ENCODE measurements at places on chromosomes 16 and 17. TPM values are rescaled to one million over a fixed set of nuclear protein-coding genes. Genes with fewer than 3 reads are reported as not detected.

DNA sequence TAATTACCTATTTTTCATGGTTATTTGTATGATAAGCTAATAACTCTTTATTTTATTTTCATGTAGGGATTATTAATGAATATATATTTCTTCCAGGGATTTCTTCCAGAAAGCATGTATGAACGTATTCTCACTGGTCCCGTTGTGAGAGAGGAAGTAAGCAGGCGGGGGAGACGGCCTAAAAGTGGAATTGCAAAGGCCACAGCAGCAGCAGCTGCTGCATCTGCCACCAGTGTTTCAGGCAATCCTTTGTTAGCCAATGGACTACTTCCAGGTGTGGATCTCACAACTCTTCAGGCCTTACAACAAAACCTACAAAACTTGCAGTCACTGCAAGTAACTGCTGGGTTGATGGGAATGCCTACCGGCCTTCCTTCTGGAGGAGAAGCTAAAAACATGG is 110.3 kb upstream of the RBL2 start:
- DNase-seq: no peak

GRCh38 chr17:43018932-43019331 is 3.3 kb downstream of the VAT1 start:
- no peak for DNase-seq

DNA sequence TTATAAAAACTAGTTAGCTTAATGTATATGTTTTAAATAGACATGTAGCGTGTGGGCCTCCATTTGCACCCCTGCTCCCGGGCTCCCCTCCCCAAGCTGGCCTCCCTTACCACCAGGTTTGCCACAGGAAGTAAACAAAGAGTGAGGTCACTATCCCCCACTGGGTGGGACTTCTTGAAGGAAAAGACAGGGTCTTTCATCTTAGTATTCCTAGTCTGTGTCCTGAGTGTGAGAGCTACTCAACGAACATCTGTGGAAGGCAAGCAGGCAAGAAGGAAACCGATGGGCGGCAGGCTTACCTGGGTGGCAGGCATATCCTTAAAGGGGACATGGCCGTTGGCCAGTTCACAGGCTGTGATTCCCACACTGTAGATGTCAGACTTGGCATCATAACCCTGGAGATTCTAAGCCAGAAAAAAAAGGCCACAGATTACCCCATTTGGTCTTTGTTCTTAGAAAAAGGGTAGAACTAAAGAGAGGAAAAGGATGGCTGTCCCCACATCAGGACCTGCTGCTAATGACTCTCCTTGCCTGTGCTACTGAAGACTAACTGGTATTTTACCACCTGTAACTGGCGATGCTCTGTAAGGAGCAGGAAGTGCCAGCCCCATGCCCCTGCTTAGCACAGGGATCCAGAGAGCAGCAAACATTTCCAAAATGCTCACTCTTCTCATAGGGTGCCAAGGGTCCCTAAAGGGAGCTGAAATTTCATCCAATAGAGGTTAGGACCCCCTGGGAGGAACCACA is 6.6 kb upstream of the LIMD2 start:
- no peak for DNase-seq

DNA sequence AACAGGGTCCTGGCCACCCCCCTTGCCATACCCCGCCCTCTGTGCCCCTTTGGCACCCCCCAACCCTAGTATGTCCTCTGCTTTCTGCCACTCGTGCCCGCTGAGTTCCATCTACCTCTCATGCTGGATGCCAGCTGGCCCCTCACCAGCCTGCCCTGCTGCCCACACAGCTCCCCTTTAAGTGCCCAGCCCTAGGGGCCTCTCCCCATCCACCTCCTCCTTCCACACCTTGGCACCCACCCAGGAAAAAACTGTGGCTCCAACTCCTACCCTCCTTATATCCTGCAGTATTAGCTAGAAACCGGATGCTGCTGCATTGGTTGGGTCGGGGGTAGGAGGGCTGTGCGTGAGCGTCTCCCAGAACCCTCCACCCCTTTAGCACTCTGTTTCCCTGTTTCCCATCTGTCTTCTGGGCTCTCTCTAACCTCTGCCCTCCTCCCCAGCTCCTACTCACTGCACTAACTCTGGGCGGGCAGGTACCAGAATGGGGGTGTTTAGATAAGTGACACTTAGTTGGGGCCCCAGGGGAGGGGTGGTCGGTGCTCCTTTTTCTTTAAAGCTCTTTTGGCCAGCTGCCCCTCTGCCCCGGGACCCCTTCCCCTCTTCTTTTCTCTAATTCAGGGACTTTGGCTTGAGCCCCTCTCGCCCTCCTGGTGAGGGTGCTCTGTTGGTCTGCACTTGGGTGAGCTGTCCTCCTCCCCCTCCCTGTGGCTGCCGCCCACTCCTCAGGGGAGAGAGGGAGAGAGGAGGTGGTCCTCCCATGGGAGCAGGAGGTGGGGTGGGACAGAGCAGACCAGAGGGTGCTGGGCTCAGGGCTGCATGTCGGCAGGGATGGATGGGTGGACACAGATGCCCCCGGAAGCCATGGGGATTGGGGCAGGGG is 9.9 kb downstream of the NR1D1 start:
- DNase-seq: no peak

DNA sequence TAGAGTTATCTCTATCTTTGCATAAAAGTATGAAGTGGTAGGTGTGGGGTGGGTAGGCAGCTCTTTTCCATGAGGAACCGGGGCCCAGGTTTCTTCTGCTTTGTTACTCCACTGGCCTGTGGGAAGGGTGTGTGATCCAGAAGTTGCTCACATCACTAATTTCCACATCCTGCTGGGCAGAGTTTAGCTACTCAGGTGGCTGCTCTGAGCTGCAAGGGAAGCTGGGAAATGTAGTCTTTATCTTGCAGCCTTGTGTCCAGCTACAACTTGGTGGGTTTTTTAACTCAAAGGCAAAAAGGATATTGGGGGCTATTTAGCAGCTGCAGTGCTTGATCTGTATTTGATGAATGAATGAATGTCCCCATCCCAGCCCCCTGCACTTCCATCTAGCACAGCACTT is 335.3 kb downstream of the SNX29 start:
- DNase-seq: no peak

Gene ENPP7
- 2.6 TPM for polyA plus RNA-seq
